ENCODE measurements at places on chromosomes 12 and 14. TPM values are rescaled to one million over a fixed set of nuclear protein-coding genes. Genes with fewer than 3 reads are reported as not detected.

GRCh38 chr12:12432364-12432763, 75.5 kb downstream of the BORCS5 start:
- no peak overlapping the region for H3K4me3 ChIP-seq
- DNase-seq, result no peak
- no peaks in the 10 kb centered on the region for H3K4me1 ChIP-seq
- peaks cover 11% of the 10 kb centered on the region for H3K36me3 ChIP-seq
- no peak overlapping the region for H3K27ac ChIP-seq
- no peaks in the 10 kb centered on the region for H3K27me3 ChIP-seq

DNA sequence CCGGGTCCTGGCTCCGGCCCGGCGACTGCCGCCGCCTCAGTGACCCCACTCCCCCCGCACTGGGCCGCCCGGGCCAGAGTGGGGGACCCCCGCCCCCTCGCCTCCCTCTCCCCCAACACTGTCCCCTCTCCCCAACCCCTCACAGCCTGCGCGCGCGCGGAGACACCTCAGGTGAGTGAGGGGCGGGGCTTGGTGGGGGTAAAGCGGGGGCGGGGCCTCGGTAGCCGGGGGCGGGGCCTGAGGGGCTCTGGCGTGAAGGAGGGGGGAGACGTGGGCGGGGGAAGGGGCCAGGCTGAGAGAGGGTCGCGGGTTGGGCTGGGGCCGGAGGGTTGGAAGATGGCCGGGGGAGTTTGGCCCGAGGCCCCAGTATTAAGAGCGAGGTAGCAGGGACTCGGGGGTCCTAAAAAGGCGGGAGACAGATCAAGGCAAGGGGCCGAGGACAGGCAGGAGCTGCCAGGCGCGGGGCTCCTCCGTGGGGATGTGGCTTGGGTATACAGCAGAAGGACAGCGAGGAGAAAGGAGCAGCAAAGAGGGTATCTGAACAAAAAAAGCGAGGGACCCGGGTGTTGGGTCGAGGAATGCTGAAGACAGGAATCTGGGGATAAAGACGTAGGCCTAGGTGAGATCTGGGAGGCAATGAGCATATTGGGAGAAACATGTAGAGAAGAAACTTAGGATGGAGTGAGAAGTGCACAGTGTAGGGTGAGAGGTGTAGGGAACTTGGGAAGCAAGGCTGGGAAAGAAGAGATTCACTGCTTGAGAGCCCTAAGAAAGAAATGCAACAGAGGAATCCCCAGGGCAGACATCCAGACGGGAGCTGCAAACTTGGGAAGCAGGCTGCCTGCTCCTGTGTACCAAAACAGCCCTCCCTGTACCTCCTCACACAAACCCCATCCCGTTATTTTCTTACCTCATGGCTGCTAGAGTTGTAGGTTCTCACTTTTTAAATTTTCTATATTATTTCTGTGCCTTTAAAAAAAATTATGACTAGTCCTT, 10.8 kb downstream of the SUOX start:
- no peaks in the 10 kb centered on the region for H3K27me3 ChIP-seq
- H3K4me1 ChIP-seq, result no peaks in the 10 kb centered on the region
- peaks cover 27% of the 10 kb centered on the region for H3K36me3 ChIP-seq
- H3K27ac ChIP-seq, result no peak overlapping the region
- DNase-seq, result peak; percentile 91

DNA sequence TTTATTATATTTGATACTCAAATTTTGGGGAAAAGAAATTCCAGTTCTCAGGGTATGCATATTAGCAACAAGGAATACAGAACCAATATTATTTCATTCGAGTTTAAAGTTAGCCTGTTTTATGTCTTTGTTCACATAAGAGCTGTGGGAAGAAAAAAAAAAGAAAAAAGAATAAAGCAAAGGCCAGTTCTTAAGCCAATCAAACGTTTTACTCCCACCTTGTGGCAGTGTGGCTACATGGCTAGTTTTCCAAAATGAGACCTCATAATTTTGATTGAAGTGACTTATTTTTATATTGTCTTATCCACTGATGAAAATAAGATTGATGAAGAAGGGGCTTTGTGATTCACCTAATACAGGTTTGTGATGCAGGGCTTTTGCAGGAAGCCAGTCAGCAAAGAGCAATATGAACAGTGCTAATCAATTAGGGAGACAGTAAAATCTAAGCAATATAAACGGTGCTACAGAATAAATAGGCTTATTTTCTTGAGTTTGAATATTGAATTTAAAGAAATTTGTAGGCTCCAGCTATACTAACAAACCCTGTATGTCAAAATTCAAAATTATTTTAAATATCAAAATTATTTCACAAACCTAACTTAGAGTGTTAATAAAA, 624.1 kb upstream of the FOXG1 start:
- H3K27ac ChIP-seq, result no peak overlapping the region
- no peaks in the 10 kb centered on the region for H3K36me3 ChIP-seq
- H3K4me3 ChIP-seq, result no peak overlapping the region
- no peak for DNase-seq
- no peaks in the 10 kb centered on the region for H3K27me3 ChIP-seq
- H3K4me1 ChIP-seq, result no peaks in the 10 kb centered on the region

- H3K4me1 ChIP-seq, result peaks cover 7% of the 10 kb centered on the region
- DNase-seq, result peak; percentile 61
- H3K27ac ChIP-seq, result peak overlapping the region; percentile 12
- peak overlapping the region; percentile 90 for H3K4me3 ChIP-seq
Observed at GRCh38 chr12:53677016-53677799, 1.3 kb upstream of the ATP5MC2 start.

DNA sequence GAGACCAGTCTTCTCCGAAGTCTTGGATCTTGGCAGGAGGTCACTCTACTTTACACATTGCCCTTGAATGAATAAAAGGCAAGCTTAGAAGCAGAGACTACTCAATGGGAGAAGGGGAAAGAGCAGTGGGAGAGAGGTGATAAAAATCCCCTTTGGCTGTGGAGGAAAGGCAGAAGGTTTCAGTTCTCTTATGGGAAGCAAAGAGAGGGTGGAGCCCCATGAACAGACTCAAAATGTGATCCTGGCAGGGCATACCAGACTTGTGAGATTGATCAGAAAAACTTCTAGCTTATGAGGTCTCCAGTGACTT, 49.6 kb upstream of the HECTD1 start:
- no peak overlapping the region for H3K4me3 ChIP-seq
- no peaks in the 10 kb centered on the region for H3K4me1 ChIP-seq
- H3K36me3 ChIP-seq, result no peaks in the 10 kb centered on the region
- no peak overlapping the region for H3K27ac ChIP-seq
- no peak for DNase-seq

DNA sequence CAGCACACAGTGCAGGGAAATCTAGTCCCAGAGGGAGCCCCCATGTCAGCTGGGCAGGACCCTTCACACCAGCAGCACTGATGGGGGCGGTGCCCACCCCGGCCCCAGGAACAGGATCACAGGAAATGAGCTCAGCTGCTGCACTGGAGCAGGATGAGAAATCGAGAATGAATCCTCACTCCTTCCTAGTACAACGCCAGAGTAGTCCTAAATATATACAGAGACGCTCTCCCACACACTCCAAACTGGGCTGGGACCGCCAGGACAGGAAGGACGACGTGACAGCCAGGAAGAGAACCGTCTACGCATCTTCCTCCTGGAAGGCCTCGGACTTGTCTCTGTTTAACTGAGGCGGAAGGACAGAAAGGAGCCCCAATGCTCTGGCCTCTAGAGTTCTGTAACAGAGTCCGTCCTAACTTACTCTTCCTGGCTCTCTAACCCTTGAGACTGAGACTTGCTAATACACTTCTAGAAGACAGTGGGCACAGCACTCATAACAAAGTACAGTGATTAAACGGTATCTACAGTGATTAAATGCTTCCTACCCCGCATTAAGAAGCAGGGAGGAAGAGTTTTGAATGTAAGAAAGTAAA, 33.4 kb downstream of the CDC42BPB start:
- H3K36me3 ChIP-seq, result peaks cover 24% of the 10 kb centered on the region
- no peaks in the 10 kb centered on the region for H3K27me3 ChIP-seq
- no peak overlapping the region for H3K4me3 ChIP-seq

- H3K4me3 ChIP-seq, result no peak overlapping the region
- DNase-seq, result no peak
- no peaks in the 10 kb centered on the region for H3K27me3 ChIP-seq
- no peaks in the 10 kb centered on the region for H3K36me3 ChIP-seq
- no peaks in the 10 kb centered on the region for H3K4me1 ChIP-seq
Observed at GRCh38 chr14:98382662-98383061, 889.3 kb downstream of the BCL11B start.

- no peaks in the 10 kb centered on the region for H3K36me3 ChIP-seq
- H3K4me3 ChIP-seq, result no peak overlapping the region
- H3K27me3 ChIP-seq, result no peaks in the 10 kb centered on the region
- no peak for DNase-seq
Observed at GRCh38 chr12:6093764-6094163, 30.7 kb downstream of the VWF start.

- H3K4me3 ChIP-seq, result no peak overlapping the region
- H3K4me1 ChIP-seq, result no peaks in the 10 kb centered on the region
- no peaks in the 10 kb centered on the region for H3K27me3 ChIP-seq
- DNase-seq, result no peak
Observed at GRCh38 chr12:126038434-126038833, 973.2 kb downstream of the AACS start.

- no peak for DNase-seq
- H3K27ac ChIP-seq, result no peak overlapping the region
- no peaks in the 10 kb centered on the region for H3K4me1 ChIP-seq
- no peaks in the 10 kb centered on the region for H3K36me3 ChIP-seq
- no peak overlapping the region for H3K4me3 ChIP-seq
- H3K27me3 ChIP-seq, result no peaks in the 10 kb centered on the region
Observed at GRCh38 chr12:30197392-30198057, 413.8 kb upstream of the TMTC1 start.

DNA sequence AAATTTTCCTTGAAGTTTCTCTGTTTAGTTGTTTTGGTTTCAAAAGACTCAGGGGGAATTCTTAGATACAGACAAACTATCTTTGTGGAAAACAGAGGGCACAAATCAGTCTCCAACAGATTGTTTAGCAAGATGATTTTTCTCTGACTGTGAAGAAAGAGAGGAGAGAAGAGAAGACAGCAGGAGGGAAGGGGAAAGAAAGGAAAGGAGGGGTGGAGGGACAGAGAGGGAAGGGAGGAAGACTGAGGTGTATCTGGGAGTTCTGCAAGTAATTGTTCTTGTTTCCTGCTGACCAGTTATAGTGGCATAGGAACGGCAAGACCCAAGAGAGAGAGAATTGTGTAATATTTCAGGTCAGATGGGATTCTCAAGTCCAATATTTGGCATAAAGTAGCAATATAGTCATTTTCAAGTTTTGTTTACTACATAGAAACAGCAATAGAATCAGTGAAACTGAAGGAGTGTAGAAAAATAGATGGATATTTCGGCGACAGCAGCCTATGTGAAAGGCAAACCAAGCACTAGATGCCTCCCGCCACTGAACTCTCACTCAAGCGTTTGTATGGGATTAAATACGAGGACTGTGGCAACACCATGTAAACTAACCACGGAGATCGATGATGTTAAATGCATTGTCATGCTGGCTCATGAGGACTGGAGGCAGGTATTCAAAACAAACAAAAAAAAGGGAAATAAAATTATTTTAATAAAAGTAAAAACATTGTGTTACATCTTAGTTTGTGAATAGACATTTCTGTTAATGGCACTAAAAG, 342.5 kb downstream of the SLC16A7 start:
- no peak overlapping the region for H3K27ac ChIP-seq
- H3K4me1 ChIP-seq, result no peaks in the 10 kb centered on the region
- no peaks in the 10 kb centered on the region for H3K36me3 ChIP-seq
- DNase-seq, result no peak

DNA sequence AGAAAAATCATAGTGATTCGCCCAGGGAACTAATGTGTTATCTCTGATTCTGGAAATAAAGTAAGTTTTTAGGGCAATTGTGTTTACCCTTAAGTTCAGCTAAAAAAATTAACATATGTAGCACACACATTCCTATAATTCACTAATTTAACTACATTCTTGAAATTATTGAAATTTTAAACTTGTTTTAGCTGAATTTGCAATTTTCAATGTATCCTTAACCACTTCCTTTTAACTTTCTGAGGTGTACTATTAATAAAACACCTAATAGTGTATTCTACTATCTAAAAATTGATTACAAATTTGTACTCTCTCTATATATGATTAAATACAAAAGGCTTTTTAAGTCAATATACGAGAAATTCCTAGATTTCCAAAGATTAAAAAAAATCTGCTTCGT, 2.2 kb downstream of the KLHL28 start:
- no peaks in the 10 kb centered on the region for H3K27me3 ChIP-seq
- no peak for DNase-seq
- no peak overlapping the region for H3K4me3 ChIP-seq
- H3K36me3 ChIP-seq, result no peaks in the 10 kb centered on the region
- H3K4me1 ChIP-seq, result peaks cover 10% of the 10 kb centered on the region
- no peak overlapping the region for H3K27ac ChIP-seq

- no peaks in the 10 kb centered on the region for H3K36me3 ChIP-seq
- no peak for DNase-seq
- H3K4me1 ChIP-seq, result 0 out of 2 replicates have a peak, but pooled peaks cover 3% of the 10 kb centered on the region
- H3K27me3 ChIP-seq, result no peaks in the 10 kb centered on the region
- H3K4me3 ChIP-seq, result no peak overlapping the region
Observed at GRCh38 chr12:104501660-104502059, 44.9 kb downstream of the CHST11 start.

- no peak overlapping the region for H3K27ac ChIP-seq
- DNase-seq, result no peak
- H3K36me3 ChIP-seq, result peaks cover 4% of the 10 kb centered on the region
- no peak overlapping the region for H3K4me3 ChIP-seq
- H3K27me3 ChIP-seq, result no peaks in the 10 kb centered on the region
- no peaks in the 10 kb centered on the region for H3K4me1 ChIP-seq
Observed at GRCh38 chr14:92014040-92014439, 25.8 kb downstream of the TRIP11 start.

- H3K27me3 ChIP-seq, result no peaks in the 10 kb centered on the region
- H3K36me3 ChIP-seq, result peaks cover 64% of the 10 kb centered on the region
- no peak overlapping the region for H3K4me3 ChIP-seq
- no peak for DNase-seq
Observed at GRCh38 chr12:101368016-101368415, 39.6 kb downstream of the ARL1 start.

DNA sequence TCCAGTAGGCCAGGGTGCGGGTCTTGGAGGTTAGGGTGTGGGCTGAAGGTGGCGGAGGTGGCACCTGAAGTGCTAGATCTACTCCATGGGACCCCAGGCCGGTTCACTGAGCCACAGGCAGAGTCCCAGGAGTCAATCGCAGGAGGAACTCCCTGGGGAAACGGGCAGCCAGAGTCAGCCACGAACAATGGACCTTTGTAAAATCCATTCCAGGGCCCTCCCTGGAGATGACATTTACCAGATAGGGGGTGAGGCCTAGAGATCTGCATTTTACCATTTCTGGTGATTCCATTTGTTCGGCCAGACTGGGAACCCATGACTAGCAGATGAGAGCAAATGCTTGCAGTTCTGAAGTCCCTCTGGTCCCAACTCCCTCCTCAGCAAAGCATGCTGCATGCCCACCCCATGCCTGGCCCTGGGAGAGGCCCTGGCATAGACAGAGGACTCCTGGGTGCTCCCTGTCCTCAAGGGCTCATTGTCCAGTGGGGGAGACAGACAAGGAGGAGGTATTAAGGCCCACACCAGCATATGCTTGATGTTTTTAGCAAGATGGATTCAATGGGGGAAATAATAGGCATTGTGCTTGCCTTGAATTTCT, 115.5 kb downstream of the EML1 start:
- H3K36me3 ChIP-seq, result peaks cover 10% of the 10 kb centered on the region
- H3K27ac ChIP-seq, result no peak overlapping the region
- no peaks in the 10 kb centered on the region for H3K27me3 ChIP-seq
- DNase-seq, result no peak
- H3K4me3 ChIP-seq, result no peak overlapping the region

The CELA1 gene
- not detected for total RNA-seq

The ANKS1B gene
- 3.4 TPM for total RNA-seq

The CLEC1B gene
- total RNA-seq, result not detected

The RNASE2 gene
- not detected for total RNA-seq

The ARG2 gene
- 35.5 TPM for total RNA-seq

The CLEC14A gene
- total RNA-seq, result not detected

The IL31 gene
- total RNA-seq, result not detected

The TMEM117 gene
- total RNA-seq, result 1.7 TPM

The B4GALNT1 gene
- 2.6 TPM for total RNA-seq

The ADAM21 gene
- total RNA-seq, result not detected

Measured in H9 (cell line).